Cortex of kidney (tissue), 1 donor: ENCODE measurements at places on chromosomes 5 and 9.

GRCh38 chr5:90548069-90548593 lies 10.5 kb upstream of the ADGRV1 start:
- DNase-seq, result no peak

- DNase-seq, result no peak
These were observed 31.3 kb upstream of the GRIA1 start for GRCh38 chr5:153459051-153459743.

DNA sequence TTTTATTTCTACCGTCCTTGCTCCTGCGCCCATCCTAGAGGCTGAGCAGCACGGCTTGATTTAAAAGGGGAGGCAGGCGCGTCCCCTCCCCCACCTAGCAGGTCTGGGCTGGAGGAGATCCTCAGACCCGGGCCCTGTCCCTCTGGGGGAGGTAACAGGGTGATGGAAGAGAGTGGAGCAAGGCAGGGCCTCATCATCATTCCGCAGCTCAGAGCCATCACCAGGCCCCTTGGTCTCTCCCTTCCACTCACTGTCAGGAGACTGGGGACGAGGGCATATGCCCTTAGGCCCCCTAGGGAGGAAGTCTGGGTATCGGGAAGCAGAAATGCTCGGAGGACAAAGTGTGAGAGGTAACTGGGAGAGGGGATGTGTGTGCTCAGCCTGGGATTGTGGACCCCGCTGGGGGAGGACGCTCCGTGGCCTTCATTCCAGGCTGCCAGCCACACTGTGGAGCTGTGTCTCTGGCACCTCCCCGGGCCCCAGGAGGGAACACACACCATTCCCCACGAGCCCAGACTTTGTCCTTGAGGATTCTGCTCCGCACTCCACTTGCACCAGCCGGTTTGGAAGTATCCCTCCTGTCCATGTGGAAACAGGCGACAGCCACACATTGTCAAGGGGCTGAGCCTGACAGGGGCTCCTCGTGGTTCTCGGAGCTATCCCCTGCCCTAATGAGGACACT lies 761 bp downstream of the REEP2 start:
- DNase-seq, result no peak

- no peak for DNase-seq
These were observed 466.9 kb upstream of the ARRDC3 start for GRCh38 chr5:91850031-91850430.

GRCh38 chr5:141605523-141606277 lies 13.1 kb downstream of the DIAPH1 start:
- DNase-seq, result no peak

GRCh38 chr5:59007460-59008063 lies 424.7 kb downstream of the RAB3C start:
- DNase-seq, result no peak

GRCh38 chr5:80231693-80232092 lies 24.2 kb downstream of the SERINC5 start:
- no peak for DNase-seq

DNA sequence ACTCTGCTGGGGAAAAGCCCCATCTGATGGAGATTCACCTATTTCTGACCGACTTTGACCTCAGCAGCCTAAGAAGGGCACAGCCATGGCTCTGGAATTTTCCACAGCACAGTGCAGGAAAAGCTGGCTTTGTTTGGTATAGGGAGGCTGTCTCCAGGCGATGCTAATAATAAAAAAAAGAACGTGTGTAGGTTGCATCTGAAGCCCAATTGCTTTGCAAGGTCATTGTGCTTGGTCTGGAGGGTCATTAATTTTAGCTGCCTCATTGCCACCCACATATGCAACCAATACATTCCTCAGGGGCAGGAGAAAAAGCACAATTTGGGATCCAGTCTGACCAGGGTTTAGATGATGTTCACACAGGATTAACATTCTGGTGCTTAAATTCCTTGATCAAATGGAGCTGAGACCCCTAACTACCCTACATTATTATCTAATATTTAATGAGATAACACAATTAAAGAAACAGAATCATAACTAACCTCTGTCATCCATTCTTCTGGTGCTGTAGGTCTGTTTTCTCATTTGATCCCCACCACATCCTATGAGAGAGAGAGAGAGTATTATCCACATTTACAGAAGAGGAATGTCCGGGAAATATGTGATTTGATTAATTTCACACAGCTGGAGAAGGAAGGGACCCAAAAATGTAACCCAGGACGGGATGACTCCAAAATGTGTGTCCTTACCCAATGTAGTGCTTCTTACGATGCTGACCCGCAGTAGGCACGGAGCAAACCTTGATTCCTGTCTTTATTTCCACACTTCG lies 175.9 kb downstream of the RFK start:
- DNase-seq, result no peak

- no peak for DNase-seq
These were observed 35.5 kb upstream of the EMB start for GRCh38 chr5:50476549-50476948.

- DNase-seq, result no peak
These were observed 185.3 kb downstream of the SAXO1 start for GRCh38 chr9:18847576-18848275.

DNA sequence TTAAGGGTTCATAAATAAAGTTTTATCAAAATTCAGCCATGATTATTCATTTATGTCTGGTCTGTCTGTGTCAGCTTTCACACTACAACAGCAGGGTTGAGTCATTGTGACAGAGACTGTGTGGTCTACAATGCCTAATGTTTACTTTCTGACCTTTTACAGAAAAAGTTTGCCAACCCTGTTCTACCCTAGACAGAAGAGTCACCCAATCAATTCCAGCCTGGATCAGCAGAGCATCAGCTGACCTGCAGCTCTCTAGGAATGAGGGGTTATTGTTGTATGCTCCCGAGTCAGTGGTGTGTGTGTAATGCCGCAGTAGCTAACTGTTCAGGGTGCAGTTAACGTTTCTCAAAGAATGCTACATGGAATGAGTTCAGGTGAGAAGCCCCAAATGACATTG lies 87.3 kb downstream of the HRH2 start:
- no peak for DNase-seq
